ENCODE measurements at places on chromosomes 2 and 18.
A peak's percentile ranks its signal among the peaks of the same experiment; 100 is the strongest.

DNA sequence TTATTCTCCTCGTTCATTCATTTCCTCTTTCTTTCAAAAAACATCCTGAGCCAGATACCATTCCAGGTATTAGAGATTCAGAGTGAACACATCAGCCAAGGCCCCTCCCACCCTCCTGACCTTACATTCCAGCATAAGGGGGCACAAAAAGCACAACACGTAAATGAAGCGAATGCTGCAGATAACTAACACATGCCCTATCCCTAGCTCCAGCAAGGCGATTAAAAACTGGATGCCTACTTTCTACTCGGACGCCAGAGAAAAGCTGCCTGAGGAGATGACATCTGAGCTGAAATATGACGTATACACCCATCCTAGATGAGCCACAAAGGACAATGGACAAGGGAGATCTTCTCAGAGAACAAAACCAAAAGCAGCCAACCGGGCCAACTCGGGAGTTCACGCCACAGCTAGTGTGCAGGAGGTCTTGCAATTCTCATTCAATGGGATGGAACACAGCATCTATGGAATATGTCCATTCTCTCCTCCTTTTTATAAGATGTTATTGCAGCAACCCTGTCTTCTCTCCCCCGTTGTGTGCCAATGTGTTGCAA, 33.5 kb downstream of the FEZ2 start:
- DNase-seq = no peak

- no peak for DNase-seq
These were observed 298.6 kb downstream of the CYP26B1 start for GRCh38 chr2:71849111-71849510.

GRCh38 chr2:37771600-37772088, 100.2 kb upstream of the CDC42EP3 start:
- peak; percentile 58 for DNase-seq

DNA sequence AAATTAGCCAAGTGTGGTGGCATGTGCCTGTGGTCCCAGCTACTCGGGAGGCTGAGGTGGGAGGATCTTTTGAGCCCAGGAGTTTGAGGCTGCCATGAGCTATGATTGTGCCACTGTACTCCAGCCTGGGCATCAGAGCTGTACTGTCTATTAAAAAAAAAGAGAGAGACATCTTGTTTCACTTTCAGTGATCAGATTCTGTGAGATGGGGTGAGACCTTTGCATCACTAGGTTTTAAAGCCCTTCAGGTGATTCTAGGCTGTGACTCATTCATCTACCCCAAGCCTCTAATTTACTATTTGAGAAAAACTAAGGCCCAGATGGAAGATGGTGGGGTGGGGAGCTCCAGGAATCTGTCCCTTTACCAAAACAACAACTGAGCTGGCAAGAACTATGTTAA, 7.1 kb downstream of the C2orf92 start:
- no peak for DNase-seq

GRCh38 chr2:167785606-167786216, 461.7 kb downstream of the STK39 start:
- DNase-seq = no peak

GRCh38 chr2:190781604-190782198, 98.9 kb upstream of the GLS start:
- peak; percentile 87 for DNase-seq

DNA sequence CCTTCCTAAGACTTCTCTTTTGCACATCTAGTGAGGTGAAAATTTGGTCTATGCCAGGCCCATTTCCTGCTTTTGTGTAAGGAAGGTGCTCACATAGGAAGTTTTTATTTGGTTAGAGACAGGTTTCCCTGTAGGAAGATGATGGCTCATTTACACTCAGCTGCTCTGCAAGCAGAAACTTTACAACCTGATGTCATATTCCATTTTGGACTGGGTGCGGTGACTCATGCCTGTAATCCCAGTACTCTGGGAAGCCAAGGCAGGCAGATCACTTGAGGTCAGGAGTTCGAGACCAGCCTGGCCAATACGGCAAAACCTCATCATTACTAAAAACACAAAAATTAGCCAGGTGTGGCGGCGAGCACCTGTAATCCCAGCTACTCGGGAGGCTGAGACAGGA, 35.8 kb downstream of the CASP10 start:
- DNase-seq = no peak

- DNase-seq = no peak
These were observed 53.7 kb downstream of the GPD2 start for GRCh38 chr2:156489750-156490465.

DNA sequence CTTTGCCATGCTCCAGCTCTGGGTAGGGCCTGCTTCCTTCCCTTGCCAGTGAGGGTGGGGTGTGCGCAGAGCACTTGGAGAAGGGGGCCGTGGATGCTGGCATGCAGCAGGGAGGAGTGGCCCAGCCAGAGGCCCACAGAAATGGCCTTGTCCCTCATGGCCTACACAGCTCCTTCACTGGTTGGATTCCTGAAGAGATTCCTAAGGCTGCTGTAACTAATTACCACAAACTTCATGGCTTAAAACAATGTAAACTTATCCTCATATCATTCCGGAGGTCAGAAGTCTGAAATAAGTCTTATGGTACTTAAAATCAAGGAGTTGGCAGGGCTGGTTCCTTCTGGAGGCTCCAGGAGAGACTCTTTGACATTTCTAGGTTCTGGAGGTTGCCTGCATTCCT, 195.2 kb downstream of the GLI2 start:
- DNase-seq = peak; percentile 27

DNA sequence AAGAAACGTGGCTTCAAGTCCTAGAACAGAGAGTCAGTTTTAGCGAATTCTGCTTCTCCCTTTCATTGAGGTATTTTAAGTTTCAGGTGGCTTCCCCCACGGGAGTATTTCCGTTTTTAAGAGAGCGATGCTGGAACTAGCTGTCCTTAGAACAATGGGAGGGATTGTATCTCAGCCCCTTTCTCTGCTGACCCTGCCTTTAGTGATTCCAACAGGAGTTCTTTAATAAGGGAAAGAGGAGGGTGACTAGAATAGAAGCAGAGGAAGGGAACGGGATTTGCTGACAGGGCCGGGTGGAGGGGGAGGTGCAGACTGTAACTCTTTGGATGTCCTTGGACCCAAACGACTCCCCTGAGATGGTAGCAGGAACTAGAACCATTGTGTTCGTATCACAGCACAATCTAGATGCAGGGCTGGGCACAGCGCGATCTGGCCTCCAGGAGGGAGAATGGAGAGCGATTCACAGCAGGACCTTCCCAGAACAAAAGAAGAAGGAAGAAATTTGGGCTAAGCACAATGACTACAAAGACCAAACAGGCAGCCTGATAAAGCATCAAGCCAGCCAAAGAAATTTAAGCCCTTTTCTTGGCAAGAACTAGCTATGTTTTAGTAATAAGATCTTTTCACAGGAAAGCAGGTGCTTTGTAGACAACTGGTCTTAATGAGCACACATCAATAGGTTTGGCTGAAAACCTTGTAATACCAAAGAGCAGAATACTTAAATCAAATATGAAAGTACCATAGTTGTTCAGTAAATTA, 15.8 kb upstream of the RTTN start:
- no peak for DNase-seq

DNA sequence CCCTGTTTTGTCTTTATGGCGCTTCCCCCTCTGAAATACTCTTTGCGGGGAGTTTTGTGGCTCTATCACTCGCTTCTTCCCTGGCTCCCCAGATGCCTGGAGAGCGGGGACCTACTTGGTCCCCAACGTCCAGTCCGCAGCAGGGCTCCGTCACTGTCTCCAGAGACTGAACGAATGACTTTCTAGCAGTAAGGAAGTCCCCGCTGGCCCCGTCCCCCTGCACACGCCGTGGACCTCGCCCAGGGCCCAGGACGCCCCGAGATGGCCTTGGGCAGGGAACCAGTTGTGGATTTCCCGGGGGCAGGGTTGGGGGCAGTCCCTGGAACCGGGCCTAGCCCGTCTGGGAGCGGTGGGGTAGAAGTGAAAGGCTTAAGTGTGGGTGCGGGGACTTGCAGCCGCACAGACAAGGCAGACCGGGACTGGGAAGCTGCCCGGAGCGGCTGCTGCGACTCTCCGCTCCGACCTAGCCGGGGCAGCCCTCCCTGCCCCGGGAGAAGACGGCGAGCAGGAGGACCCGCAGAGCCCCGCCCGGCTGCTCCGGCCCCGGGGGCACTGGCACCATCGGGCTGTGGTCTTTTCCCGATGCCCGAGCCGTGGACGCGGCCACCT, 821 bp upstream of the EPHA4 start:
- DNase-seq = peak; percentile 63

DNA sequence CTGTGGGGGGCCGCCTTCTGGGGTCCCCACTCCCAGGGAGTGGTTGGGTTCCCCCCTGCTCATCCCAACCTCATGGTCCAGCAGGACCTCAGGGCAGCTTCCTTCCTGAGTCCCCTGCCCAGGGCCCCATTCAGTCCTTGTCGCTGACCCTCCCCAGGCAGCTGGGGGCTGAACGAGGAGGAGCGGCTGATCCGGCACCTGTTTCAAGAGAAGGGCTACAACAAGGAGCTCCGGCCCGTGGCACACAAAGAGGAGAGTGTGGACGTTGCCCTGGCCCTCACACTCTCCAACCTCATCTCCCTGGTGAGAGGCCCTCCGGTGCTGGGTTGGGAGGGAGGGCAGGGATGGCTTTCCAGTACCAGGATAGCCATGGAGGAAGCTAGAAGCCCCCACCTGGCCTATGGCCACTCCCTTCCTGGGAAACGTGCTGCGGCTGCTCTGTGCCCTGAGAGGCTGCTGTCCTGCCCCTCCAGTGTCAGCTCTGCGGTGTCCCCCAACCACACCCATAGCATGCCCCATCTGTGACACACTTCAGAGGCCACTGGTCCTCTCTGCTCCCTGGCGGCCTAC, 497 bp downstream of the CHRND start:
- no peak for DNase-seq

DNA sequence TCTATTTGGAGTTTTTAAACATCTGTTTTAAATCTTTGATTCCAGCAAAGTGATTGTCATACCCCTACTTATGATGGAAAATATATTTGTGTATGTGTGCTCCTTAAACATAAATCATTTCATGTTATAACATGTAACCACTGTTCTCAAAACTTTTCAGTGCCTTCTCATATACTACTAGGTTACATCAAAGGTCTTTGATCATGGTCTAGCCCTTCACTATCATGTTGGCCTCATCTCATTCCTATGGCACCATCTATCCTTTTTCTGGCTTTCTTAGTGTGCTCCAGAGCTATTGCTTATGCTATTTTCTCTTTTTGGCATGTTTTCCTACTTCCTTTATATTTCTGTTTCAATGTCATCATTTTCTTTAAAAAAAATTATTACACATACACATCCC, 367.9 kb upstream of the SLC39A10 start:
- DNase-seq = no peak

GRCh38 chr2:58054264-58054663, 7.7 kb downstream of the VRK2 start:
- DNase-seq = peak; percentile 87

DNA sequence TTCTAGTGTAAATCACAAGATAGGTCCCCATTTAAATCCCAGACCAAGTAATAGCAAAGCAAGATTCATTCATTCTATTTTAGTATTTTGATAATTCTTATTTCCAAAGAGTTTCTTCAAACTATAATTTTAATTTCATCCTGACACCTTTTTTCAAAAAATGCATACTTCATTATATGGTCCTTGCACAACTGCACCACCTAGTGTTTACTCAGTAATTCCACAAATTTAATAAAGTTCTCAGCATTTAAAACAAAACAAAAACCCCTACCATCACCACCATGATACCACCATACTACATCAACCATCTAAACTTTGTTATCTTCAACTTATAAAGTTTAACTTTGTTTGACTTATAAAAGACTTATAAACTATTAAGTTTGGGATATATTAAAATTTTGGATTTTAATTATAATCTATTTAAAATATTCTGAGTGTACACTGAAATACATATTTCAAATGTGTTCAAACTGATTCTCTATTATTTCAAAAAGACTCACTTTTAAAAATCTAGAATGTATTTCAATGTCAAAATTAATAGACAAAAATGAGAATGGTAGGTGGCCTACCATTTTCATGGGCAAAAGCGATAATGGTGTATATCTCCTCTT, 44.2 kb downstream of the WDPCP start:
- DNase-seq = peak; percentile 50

DNA sequence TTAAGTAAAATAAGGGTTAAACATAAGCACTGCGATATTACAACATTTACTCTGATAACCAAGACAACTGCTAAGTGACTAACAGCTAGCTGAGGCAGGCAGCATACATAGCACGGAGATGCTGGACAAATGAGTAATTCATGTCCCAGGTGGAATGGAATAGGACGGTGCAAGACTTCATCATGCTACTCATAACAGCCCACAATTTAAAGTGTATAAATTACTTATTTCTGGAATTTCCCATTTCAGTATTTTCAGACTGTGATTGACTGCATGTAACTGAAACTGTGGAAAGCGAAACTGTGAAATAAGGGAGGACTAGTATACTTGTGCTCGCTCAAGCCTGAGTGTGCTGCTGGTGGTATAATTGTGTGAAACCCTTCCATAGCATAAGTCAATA, 12.9 kb downstream of the IER3IP1 start:
- DNase-seq = peak; percentile 26

- no peak for DNase-seq
These were observed 37.0 kb downstream of the POLR1A start for GRCh38 chr2:86068648-86069047.
